ENCODE measurements at places on chromosomes 11 and 22.

- no peak for DNase-seq
Measured at GRCh38 chr11:117074119-117074518, 24.1 kb downstream of the SIK3 start.

DNA sequence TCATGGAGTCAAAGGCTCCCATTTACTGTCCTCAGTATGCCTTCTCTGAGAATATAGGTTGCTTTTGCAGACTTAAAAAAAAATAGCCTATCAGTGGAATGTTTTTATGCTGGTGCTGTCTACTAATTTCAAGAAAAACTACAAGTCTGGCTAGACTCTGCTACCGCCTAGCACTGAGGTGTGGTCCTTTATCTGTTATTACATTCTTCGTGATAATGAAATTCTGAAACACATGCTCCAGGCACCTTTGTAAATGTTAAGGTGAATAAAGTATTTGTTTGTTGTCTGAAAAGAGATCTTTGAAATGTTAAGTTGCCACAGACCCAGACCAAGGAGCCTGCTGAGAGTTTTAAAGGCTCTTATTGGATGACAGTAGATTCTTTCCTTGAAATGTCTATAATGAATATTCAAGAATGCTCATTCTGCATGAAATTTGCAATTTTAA, 95.3 kb downstream of the DBX1 start:
- no peak for DNase-seq

GRCh38 chr11:104096900-104097299, 60.5 kb downstream of the DDI1 start:
- no peak for DNase-seq

DNA sequence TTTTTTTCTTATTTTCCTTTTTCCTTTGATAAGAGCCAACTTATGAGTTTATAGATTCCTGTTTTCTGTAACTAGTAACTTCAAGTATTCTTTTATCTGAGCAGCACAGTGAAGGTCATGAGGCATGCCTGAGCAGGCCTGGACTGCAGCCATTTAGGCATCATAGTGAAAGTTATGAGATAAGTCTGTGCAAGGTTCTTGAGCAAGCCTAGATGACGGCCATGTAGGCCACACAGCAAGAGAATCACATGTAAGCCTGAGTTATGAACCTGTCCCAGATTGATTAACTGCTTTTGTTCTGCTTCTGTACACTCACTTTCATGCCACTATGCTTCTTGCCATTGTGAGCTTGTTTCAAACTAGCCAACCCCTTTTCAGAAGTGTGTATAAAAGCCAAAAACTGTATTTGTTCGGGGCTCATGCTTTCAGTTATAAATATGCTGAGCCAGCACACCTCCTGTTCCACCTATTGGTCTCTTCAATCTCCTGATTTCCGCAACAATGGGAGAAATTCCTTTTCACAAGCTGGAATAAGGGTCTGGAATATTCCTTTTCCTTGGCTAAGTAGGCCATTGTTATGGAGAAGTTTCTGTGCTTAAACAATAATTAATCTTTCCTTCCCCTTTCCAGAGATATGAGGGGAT, 745.7 kb downstream of the FAM181B start:
- DNase-seq: no peak

- no peak for DNase-seq
Measured at GRCh38 chr11:83072350-83073242, 899 bp upstream of the RAB30 start.

DNA sequence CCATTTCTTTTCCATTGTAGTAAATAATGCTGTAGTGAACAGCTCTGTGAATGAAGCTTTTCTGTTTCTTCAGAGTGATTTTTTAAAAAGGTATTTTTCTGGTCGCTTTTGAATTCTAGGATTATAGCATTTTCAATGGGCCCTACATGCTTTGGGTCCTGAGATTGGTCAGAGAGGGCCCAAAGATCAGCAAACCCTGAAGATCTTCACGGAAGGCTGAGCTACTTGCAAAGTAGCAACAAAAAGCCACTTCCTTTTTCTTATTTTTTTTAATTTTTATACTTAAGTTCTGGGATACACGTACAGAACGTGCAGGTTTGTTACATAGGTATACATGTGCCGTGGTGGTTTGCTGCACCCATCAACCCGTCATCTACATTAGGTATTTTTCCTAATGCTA, 200.5 kb downstream of the FAT3 start:
- no peak for DNase-seq

- DNase-seq: no peak
Measured at GRCh38 chr11:20056109-20056949, 103.9 kb downstream of the DBX1 start.

GRCh38 chr22:36536717-36537116, 7.8 kb upstream of the EIF3D start:
- no peak for DNase-seq

DNA sequence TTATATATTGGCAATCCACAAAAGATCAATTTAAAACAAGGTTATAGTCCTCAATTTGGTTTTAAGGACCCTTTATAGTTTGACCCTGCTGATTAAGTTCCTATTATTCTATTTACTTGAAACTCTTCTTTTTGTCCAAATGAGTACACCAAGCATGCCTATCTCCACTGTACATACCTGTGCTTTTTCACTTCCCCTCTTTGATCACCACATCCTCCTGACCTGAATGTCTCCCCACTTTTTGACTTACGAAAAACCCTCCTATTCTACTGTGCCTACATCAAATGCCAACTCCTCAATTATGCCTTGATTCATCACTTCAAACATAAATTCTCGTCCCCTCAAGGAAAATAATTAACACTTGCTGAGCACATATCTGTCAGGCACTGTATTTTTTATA, 113.5 kb downstream of the SOX6 start:
- no peak for DNase-seq

DNA sequence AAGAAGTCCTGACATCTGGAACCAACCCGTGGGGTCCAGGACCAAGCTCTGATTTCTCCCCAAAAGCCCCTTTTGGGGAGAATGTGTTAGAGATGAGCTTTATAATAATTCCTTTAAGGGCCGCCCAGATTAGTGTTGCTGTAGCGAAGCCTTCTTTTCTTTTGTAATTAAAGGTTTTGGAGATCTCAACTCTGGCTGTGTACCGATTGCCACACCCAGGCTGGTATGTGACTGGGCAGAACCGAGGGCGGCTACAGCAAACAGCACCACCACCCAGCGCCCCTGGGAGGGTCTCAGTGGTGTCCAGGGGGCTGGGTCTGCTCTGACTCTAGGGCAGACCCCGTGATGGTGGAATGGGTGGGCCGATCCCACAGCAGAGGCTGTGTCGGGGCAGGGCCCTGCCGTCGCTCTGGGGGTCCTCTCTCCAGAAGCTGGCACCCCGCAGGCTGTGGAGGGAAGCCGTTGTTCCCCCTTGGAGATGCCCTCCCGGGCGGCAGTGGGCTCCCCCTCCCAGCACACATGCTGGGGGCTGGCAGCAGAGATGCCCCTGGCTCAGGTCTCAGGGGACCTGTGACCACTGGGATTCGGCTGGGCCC, 31.0 kb downstream of the TPCN2 start:
- no peak for DNase-seq
